ENCODE measurements at places on chromosomes 13 and 19.

- no peak for DNase-seq
Observed at GRCh38 chr13:83733293-83733692, 149.0 kb downstream of the SLITRK1 start.

- DNase-seq = no peak
Observed at GRCh38 chr13:107185889-107186288, 618.0 kb upstream of the ARGLU1 start.

DNA sequence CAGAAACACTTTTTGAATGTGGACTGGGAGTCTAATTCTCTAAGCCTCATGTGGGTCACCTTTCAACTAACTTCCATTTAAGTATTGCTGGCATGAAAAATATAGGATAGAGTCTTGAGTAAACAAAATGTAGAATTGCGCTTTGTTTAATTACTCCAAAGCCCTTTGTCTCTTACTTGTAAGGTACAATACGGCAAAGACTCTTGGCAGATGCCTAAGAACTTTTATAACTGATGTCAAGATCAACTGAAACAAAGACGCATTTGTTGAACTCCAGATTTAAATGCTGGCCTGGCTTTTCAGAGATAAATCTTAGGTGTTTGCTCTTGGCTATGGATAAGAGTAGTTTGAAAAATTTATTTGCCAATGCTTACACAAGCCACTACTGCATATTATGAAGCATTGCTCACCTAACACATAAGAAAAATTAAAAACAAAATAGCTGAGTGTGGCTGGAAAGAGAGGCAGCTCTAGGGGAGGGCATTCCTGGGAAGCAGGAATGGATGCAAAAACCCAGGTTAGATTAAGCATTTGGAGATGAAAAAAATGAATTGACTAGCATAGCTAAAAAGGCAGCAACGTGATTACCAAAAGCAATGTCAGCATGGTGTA, 107.3 kb upstream of the STARD13 start:
- no peak for DNase-seq

DNA sequence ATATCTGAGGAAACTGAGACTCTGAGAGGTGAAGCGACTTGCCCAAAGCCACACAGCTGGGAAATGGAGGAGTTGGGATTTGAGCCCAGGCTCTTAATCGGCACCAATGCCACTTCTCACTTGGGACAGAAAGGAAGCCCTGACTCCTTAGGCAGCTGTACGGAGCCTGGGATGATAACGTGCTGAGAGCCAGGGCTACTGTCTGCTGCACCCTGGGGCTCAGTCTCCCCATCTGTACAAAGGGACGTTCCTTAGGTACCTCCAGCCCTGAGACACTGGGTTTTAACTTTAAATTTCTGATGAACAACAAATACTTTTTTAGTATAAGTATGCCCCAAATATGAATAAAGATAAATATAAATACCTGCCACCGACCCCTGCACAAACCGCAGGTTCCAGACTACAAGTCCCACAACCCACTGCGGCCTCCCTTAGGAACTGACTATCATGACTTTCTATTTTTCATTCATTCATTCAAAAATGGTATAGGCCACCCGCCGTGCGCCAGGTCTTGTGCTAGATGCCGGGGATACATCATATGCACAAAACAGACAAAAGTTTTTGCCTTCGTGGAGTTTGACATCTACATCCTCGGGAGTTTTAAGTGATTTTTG, 776 bp upstream of the NCLN start:
- peak; percentile 77 for DNase-seq

DNA sequence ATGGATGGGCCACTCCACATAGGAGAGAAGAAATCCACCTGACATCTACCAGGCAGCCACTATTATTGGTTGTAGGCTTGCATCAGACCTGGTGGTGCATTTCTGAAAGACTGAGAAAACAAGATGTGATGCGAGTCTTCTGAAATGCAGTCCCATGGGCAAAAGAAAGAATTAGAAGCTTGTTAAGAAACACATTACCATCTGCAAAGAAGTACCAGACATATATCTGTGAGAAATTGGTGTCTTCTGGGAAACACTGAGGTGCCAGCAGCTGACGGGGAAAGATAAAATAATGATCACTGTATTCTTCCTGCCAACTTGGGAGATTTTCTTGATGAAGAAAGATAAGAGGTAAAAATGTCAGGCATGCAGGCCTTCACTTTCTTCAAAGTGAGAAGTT, 14.4 kb downstream of the AMER2 start:
- no peak for DNase-seq

Measured in activated CD4-positive, alpha-beta T cell treated with anti-CD3 and anti-CD28 coated beads for 48 hours (primary cell).